Breast epithelium (tissue), 4 donors: ENCODE measurements at places on chromosomes 12 and 14. TPM values are rescaled to one million over a fixed set of nuclear protein-coding genes. Genes with fewer than 3 reads are reported as not detected.

The HOXC4 gene
- total RNA-seq, result 2.3 TPM

The EXOC3L4 gene
- total RNA-seq, result 0.66 TPM

- no peak for DNase-seq
Measured at GRCh38 chr12:125092108-125092871, 27.1 kb downstream of the AACS start.

- DNase-seq, result no peak
Measured at GRCh38 chr12:6871052-6871957, 1.8 kb downstream of the SPSB2 start.

DNA sequence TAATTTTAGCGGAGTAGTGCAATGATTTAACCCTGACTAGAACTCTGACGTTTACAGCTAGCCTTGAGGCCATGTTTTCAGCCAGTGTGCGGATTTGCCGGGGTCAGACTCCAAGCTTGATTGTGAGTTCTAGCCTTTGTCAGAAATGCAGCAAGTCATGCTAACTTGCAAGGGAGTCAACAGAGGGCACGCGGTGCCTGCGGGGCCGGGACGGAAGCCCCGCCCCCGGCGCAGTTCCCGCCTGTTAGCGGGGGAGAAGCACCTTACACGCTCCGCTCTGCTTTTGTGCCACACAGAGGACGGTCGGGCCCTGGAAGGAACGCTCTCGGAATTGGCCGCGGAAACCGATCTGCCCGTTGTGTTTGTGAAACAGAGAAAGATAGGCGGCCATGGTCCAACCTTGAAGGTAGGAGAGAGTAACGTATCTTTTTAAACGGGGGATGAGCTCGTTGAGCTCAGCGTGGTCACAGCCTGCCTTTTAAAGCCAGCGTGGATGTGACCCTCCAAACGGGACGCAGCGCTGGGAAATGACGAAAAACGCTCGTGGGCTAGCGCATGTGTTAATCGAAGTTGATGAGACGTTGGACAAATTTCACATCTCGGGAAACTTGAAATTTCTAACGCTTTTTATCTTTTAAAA is 14.8 kb upstream of the EID3 start:
- peak; percentile 79 for DNase-seq

DNA sequence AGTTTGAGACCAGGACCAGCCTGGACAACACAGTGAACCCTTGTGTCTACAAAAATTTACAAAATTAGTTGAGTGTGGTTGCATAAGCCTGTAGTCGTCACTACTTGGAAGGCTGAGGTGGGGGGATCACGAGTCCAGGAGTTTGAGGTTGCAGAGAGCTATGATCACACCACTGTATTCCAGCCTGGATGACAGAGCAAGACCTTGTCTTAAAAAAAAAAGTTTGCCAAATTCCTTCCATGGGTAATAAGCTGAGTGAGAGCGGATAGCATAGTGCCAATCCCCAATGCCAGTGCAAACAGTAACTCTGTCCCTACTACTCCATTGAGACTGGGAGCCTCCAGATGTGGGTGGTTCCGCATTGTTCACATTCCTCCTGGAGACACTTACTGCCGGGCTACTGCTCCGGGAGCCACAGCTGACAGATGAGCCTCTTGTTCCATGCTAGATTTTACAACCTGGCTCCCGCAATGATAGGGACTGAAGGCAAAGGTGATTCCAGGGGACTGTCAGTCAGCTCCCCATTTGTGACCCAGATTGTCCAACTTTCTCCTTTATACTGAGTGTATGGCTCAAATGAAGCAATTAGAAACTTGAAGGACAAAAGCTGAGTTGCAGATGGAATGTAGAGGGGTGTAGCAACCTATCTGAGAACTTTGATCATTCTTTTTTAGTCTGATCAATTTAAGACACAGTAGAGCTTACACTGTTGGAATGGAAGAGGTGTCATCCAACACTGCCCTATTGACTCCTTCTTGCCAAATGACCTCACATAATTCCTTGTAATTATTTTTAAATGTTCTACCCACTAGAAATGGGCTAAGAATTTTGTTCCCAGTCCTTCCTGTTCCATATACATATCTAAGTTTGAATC is 13.4 kb upstream of the FRMD6 start:
- DNase-seq, result no peak

- DNase-seq, result peak; percentile 22
Measured at GRCh38 chr12:2678426-2678825, 116.3 kb upstream of the FKBP4 start.

- peak; percentile 52 for DNase-seq
Measured at GRCh38 chr14:104931771-104932675, 7.3 kb downstream of the PLD4 start.

DNA sequence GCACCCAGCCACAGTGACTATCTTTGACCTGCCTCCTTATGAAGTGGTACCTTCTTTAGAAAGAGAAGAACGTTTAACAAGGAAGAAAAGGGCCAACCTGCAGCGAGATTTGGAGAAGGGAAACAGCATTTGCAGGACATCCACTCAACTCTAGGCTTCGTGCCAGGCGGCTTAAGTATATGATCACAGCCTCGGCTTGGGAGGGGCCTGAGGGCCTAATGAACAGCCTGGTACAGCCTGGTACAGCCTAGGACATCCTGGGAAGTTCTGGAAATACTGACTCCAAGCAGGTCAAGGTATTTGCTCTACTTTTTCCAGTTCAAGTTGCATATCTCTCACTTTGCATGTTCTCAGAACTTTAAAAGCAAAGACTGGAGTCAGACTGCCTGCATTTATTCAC is 16.1 kb downstream of the HCAR2 start:
- DNase-seq, result peak; percentile 62
